Activated CD4-positive, alpha-beta T cell treated with anti-CD3 and anti-CD28 coated beads, Interleukin-2, amount 50 U/mL, for 16 hours (primary cell): ENCODE measurements at places on chromosomes 5 and 9.
A peak's percentile ranks its signal among the peaks of the same experiment; 100 is the strongest.

DNA sequence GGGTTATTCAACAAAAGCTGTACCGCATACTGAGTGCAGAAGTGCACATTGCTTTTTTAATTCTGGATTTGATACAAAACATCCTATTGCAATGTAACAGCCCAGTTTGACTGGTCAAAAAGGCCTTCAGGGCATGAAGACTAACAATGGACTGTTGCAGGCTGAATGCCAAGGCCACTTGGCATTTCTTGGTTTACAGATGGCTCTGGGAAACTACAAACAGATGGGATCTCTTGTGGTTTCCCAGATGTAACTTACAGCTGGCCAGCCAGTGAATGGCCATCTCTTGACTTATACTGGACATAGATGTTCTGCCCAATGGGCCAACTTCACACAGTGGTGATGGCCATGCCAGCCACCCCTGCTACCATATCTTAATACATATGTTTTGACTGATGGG, 36.8 kb downstream of the UGT3A2 start:
- DNase-seq, result no peak

GRCh38 chr9:134723491-134724190, 82.0 kb downstream of the COL5A1 start:
- DNase-seq, result no peak

GRCh38 chr9:130587921-130588320, 8.5 kb downstream of the FUBP3 start:
- no peak for DNase-seq

GRCh38 chr5:42813533-42813932, 1.8 kb upstream of the SELENOP start:
- DNase-seq, result no peak

- DNase-seq, result no peak
These were observed 28.6 kb upstream of the SELENOP start for GRCh38 chr5:42840269-42840668.

DNA sequence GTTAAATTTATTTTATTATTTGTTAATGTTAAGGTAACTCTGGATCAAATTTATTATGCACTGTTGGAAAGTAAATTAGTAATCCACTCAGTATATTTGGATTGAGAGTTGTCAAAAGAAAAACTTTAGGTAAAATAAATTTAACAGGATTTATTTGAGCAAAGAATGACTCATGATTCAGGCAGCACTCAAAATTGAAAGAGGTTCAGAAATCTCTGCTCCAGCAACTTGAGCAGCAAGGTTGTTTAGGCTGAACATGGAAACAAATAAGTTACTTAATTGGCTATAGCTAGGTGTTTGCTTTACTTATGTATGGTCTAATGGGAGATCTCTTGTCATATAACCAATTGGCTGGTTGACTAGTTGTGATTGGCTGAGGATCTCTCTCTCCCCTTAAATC, 296.2 kb upstream of the EDIL3 start:
- DNase-seq, result no peak

DNA sequence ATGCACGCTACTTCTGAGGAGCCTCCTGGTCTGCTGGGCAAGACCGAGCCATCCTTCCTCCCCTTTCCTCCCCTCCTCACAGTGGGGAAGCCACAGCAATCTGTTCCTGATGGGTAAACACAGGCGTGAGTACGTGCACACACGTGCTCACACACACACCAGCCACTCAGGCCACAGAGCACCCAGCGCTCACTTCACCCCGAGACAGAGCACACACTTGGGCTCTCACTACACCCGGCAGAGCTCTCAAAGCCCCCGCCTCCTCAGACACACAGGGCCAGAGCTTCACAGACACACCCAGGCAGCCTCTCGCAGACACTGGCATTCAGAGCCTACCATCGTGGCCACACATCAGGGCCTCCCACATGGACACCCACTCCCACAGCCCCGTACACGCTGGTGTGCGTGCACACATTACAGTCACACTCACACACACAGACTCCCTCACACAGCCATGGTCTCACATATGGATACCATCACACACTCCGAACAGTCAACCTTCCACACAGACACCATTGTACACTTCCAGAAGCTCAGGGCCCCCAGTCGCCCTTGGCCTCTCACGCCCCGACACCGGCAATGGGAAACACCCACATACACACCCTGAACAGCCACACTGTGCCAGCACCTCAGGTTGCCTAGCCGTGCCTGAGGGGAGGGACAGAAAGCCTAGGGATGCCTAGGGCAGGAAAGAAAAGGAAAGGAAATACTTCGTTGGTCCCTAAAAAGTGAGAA, 13.5 kb downstream of the CNTFR start:
- no peak for DNase-seq

GRCh38 chr9:87324613-87325194, 173.0 kb upstream of the DAPK1 start:
- DNase-seq, result peak; percentile 54

GRCh38 chr9:86413971-86414880, 60.0 kb upstream of the TUT7 start:
- DNase-seq, result peak; percentile 11

- DNase-seq, result no peak
These were observed 112.7 kb downstream of the NRG2 start for GRCh38 chr5:139930406-139930805.

- no peak for DNase-seq
These were observed 150.2 kb upstream of the CCDC152 start for GRCh38 chr5:42606464-42606869.

DNA sequence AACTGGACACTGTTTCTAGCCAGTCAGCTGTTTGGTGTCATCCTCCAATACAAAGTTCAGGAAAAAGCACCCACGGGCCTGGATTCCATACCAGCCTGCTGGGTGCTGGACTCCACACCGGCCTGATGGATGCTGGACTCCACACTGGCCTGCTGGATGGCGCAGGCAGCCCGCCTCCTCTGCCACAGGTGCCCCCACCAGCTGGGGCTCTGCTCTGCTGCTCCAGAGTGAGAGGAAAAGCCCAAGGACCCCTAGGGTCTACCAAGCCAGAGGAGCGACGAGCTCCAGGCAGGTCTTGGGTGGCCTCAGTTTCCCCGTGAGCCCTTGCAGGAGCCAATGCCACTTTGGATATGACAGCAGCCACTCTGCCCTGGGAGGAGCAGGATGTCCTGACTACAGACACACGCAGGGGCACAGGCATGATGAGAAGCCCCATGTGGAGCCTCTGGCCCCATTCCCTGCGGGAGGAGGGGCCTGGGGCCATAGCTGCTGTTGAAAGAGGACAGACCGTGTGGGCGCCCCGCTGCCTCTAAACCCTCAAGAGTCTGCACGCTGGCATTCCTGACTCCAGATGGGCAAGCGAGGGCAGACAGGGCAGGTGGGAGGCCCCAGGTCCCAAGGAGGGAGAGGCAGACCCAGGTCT, 141.6 kb downstream of the OLFM1 start:
- DNase-seq, result no peak

DNA sequence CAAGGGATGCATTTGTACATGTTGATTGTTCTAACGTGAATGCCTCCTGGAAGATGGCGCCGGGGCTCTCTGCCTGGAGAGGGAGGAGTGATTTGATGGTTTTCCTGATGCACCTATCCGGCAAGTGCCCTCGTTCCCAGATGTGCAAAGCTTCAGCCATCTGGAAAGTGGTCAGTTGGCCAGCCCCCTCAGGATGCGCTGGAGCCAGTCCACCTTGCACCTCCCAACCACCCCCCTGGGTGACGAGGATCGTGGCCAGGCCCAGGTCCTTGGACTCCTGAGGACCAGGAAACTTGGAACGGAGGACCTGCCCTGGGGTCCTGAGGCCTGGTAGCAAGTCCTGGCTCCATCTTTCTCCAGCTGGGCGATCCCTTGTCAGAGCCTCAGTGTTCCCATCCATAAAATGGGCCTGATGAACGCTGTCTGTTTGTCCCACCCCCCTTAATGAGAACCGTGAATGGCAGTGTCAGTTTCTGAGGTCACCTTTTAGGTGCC, 23.6 kb upstream of the RNU6ATAC start:
- no peak for DNase-seq

GRCh38 chr5:82355496-82355895, 77.3 kb upstream of the RPS23 start:
- DNase-seq, result no peak

DNA sequence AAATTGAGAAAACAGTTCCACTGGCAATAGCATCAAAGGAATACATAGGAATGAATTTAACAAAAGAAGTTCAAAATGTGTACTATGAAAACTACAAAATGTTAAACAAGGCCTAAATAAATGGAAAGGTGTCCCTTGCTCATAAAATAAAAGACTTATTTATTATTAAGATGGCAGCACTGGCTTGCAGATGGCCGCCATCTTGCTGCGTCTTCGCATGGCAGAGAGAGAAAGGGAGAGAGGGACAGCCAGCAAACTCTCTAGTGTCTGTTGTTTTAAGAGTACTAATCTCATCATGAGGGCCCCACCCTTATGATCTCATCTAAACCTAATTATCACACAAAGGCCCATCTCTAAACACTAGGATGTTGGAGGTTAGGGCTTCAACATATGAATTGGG, 47.1 kb downstream of the ABLIM3 start:
- no peak for DNase-seq

DNA sequence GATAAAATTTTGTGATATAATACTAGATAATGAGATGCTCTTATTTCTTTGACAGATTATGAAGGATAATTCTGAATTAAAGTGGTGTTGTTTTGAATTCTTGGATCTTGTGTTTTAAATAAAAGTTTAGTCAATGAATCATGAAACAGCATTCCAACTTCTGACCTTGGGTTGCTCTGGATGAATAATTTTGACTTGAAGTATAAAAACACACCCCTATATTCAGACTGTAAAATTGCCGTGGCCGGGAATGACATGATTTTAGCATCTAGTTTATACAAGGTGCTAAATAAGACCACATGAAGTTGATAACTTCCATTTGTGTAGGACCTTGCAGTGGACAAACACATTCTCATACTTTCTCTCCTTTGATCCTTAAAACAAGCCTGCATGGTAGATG, 67.2 kb upstream of the DAP start:
- no peak for DNase-seq

GRCh38 chr5:141919218-141920119, 4.2 kb upstream of the DELE1 start:
- no peak for DNase-seq

DNA sequence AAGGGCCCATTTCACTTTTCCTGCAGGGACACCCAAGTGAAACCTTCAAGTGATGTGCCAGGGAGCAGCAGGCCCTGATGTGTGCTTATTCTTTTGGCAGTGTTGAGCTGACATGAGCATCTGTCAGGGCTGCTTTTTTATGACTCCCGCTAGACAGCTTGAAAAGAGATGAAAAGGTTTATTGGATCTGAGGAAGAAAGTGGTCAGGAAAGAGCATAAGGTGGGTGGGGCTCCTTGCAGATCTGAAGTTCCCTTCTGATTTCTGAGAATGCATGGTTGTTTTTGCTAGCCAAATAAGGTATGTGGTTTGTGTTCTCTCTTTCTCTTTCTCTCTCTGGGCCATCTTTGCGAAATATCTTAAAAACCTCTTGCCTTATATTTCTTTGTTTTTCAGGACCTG, 316.1 kb downstream of the DMRT2 start:
- DNase-seq, result no peak

DNA sequence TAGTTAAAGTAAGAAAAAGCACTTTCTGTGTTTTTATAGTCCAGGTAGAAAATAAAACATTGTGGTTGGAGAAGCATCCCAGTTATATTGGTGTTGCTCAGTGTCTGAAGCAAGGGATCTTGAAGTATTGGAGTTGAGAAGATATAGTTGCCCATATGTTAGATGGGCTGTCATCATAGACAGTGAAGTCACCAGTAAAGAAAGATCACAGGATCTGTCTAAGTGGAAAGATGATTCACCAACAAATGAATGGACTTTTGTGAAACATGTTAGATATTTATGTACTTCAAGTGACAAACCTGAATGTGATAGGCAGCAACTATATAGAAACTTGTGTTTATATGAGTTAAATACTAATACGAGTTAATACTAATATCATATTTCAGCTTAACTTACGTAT, 11.7 kb downstream of the OGN start:
- no peak for DNase-seq

- peak; percentile 81 for DNase-seq
These were observed 8.1 kb downstream of the PPP3R2 start for GRCh38 chr9:101586651-101587050.

GRCh38 chr5:173192561-173192960, 42.4 kb downstream of the NKX2-5 start:
- DNase-seq, result no peak

DNA sequence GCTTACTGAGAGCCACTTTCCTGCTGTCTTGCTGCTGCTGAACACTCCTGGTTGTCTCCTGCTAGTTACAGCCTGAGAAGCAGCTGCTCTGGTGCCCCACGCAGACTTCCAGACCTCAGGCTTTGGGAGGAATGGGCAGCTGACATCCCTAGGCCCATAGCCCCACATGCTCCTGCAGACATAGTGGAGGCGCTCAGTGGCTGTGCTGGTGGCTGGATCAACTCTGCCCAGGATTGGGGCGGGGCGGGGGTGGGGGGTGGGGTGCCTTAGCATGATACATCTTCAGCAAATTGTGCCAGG, 93.9 kb downstream of the DAB2IP start:
- no peak for DNase-seq

DNA sequence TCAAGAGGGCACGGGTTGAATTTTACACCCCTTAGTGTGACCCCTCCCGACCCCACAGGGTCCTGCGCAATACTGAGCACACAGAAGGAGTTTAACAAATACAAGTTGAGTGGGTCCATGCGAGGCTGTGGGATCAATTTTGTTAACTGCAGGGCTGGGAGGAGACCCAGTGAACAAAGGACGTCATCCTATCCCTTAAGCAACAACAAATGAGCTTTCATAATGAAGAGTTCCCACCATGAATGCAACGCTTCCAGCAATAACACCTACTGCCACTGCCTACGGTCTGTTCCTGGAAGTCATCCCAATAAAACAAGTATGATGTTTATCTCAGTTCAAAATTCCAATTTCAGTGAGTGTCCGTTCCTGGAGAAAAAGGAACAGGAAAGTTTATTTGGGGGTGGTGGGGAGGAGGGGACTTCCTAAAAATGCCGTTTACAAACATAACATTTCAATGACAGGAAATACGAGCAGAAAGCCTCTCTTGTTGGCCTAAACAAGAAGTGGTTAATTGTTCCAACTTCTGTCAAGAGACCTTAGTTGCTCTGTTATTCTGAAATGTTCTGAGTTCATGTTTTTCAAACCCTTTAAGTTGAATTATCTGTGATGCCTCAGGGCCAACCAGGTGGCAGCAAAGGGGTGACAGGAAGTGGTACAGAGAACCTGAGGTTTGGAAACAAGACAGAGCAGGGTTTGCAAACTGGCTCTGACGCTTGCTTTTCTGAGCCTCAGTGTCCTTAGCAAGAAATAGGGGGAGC, 65.8 kb upstream of the PLPP6 start:
- DNase-seq, result peak; percentile 18
